ENCODE measurements at places on chromosomes 16 and 17.

DNA sequence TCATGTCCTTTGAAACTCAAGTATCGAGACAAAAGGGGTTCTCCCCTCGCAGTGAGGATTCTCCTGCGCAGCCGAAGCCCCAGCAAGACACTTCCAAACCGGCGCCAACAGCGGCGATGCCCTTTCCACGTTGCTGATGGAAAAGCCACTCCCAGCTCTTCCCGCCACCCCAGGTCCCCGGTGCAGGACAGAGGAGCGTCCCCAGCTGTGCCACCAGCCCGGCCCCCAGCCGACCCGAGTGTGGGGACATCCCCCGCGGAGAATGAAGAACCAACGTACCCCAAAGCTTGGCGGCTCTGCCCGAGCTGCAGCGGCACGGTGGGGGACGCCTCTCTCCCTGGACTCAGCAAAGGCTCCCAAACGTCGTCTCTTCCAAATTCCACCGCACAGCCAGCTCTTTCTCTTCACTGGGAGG is 573 bp downstream of the CHST6 start:
- DNase-seq: no peak

DNA sequence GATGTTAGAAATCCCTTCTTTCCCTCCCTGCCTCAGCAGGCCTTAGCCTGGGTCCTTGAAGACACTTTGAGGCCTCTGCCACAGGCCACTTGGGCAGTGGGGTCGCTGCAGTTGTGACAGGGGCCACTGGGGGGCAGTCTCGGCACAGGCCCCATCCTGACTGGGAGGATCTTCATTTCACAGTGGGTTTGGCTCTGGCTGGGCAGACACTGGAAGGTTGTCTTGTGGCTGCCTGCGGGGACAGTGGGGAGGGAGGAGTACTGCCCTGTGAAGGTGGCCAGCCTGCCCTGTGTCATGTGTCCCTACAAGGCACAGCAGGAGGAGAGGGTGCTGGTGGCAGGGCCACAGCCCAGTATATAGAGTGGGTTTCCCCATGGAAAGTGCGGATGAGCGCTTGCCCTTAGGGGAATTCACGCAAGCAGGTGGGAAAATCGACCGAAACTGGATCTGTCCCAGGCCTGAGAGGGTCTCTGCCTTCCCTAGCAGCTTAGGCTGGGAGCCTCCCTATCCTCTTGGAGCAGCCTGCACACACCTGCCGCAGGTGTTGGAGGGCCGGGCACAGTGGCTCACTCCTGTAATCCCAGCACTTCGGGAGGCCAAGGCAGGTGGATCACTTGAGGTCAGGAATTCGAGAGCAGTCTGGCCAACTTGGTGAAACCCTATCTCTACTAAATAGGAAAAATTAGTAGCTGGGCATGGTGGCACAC is 28.8 kb downstream of the GINS2 start:
- no peak for DNase-seq

DNA sequence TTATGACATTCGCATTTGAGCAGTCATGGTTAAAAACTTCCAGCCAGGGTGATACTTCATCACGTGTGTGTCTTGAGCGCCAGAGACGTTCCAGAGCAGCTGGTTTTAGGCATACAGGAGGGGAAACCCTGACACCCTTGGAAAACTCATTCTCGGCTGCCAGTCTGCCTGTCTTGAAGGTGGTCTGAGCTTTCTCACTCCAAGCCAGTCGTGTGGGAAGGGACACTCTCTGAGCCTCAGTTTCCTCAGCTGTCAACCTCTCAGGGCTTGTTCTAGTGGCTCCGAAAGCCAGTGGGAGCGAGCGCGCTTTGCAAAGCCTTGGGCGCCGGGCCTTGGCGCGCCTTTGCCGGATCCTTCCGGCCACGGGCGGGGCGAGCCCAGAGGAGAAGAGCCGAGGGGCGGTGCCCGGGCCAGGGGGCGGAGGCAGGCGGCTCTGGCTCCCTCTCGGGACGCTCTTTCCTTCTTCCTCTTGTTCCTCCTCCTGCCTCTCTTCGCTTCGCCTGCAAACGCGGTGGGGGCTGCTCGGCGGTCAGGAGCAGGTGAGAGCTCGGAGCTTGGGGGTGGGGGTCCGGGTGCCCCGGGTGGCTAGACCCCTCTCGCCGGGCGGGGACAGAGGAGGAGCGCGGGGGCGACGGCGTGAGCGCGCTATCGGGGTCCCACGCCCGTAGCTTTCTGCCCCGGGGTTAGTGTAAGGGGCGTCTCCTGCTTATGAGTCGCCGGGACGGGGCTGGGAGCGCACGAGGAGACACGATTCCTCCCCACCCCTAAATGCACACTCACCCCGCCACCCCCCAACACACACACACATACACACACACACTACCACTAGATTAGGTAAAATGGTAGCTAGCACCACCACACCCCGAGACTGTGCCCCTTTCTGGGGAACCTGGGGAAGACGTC is at the start of gene LDAF1:
Gene LDAF1 (plus strand): TSS at position 467 of the 903 bp plus-strand sequence. CDS start 2,509 bp downstream, outside the sequence.
- DNase-seq: no peak

- DNase-seq: no peak
Observed at GRCh38 chr16:31471875-31472708, at the start of gene TGFB1I1. TGFB1I1 (plus strand) TSS chr16:31472152; CDS start chr16:31472189, 37 bp downstream.

DNA sequence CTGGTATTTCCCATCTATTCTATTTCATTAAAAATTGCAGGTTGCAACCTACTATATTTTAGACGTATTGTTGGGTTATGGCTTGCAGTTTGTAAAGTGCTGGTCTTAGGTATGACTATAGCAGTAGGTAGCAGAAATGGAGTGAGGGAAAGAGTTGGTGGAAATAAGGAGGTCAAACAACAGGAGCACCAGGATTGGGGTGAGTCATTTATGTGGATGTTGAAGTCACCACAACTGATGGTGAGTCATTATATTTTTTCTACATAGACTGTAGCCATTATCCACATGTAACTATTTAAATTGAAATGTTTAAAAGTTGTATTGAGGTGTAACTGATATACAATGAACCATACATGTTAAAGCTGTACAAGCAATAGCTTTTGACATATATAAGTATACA is 25.0 kb upstream of the HS3ST3A1 start:
- no peak for DNase-seq

DNA sequence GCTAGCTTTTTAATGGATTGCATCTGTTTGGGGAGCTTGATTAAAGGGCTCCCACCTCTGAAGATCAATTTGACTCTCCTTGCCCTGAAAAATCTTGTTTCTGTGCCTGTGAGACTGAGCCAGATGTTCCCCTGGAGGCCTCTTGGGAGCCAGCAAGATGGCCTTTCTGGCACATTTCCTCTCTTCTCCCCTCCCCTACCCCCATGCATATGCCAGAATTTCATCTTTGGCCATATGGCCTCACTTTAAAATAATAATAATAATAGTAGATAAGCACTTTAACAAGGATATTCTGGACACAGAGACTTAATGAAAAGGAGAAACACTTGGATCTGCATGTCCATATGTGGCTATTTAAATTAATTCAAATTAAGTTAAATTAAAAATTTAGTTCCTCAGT is 144.1 kb upstream of the CES5A start:
- DNase-seq: no peak

DNA sequence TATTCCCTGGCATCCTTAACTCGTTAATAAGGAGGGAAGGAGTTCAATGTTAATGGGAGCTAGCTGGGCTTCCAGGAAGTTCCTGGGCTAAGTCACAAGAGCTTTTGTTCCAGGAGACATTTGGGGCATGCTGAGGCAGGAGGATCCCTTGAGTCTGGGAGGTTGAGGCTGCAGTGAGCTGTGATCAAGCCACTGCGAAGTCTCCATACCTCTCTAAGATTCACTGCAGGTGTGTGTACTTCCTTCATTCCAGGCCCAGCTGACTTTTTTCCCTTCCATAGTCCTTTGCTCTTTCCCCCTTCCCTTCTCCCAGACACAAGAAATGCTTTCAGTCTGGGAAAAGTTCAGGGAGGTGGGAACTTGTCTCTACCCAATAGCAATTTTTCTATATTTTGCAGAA is 489.8 kb downstream of the NPIPA7 start:
- no peak for DNase-seq

All from cortex of kidney (tissue), 1 donor.